NCI-H524 (cell line): ENCODE measurements at places on chromosomes 5 and 9.
A peak's percentile ranks its signal among the peaks of the same experiment; 100 is the strongest.

- DNase-seq, result no peak
Observed at GRCh38 chr9:24912767-24913166, 367.1 kb upstream of the IZUMO3 start.

DNA sequence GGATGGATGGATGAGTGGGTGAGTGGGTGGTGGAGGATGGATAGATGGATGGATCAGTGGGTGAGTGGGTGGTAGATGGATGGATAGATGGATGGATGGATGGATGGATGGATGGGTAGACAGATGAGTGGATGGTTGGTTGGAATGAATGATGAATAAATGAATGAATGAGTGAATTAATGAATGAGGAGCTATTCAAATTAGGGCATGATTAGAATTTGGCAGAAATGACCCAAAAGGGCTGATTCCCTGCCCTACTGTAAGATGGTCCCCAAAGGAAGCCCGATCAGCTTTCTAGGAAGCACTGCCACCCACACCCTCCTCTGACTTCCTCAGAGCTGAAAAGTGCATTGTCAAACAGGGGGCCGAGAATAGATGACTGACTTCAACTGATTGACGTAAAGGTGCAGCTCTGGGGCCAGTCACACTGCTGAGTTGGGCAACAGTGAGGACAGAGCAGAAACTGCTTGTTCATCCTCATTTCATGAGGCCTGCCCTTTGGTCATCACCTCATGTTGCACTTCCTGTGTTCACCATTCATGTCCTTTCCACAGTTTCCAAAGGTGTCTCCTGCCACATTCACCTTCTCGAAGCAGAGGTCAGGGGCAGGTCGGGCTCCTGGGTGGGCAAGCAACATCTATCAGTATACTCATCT, 34.3 kb downstream of the NIPAL4 start:
- DNase-seq, result no peak

DNA sequence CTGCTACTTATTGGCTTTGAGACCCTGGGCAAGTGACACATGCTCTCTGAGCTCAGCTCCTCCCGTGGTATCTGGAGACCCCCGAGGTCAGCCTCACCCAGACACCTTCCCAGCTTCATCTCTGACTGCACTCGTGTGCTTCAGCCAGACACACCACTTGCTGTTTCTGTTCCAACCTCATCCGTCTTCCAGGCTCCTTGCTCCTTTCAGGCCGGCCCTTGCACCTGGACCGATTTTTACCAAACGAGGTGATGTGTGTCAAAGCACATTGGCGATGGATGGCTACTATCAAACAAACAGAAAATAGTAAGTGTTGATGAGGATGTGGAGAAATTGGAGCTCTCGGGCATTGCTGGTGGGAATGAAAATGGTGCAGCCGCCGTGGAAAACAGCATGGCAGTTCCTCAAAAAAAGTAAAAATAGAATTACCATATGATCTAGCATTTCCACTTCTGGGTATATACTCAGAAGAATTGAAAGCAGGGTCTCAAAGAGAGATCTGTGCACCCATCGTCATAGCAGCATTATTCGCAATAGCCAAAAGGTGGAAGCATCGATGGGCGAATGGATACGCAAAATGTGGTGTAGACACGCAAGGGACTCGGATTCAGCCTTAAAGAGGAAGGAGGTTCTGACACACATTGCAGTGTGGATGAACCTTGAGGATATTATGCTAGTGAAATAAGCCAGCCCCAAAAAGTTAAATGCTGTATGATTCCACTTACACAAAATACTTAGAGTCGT, 96.1 kb upstream of the IER5L start:
- no peak for DNase-seq

GRCh38 chr5:92801911-92802310, 779.1 kb downstream of the NR2F1-AS1 start:
- DNase-seq, result peak; percentile 18

GRCh38 chr5:32076699-32077695, 97.1 kb downstream of the GOLPH3 start:
- peak; percentile 56 for DNase-seq

DNA sequence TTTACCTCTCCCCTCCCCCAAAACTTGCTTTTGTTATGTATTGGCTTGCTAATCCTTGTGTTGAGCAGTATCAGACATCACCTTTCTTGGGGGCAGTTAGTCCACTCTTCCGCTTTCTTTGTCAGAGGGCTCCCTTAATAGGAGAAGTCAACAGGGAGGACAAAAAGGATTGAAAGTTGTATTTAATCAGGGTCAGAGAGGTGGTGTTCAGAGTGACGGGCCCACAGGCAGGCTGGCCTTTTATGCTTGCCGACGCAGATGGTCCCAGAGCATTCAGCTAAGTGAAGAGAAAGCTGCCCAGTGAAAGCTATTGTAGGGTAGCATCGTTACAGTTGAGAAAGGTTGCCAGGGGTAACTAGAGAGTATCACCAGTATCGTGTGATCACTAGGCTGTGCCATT, 131.1 kb downstream of the ZCCHC7 start:
- peak; percentile 44 for DNase-seq

GRCh38 chr5:321726-322251, 275 bp downstream of the AHRR start:
- DNase-seq, result no peak

- DNase-seq, result no peak
Observed at GRCh38 chr5:51882647-51883046, 499.4 kb downstream of the ISL1 start.

DNA sequence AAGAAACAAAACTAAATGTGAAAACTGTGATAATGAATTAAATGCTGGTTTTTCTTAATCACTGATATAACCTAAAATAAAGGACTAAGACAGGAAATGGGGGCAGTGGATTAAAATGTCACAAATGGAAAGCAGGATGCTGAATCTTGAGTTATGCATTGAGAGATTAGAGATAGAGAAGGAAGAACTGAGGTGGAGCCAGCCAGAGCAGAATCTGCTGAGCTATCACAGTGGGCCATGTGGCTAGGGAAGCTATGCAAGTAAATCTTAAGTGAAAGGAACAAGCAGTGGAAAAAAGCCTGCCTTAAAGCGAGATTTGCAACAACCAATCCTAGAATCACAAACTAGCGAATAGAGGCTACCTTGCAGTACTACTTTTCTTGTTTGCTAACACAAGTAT, 188.5 kb upstream of the RASA1 start:
- DNase-seq, result no peak

GRCh38 chr5:180120237-180121101, 48.9 kb upstream of the RNF130 start:
- DNase-seq, result no peak

DNA sequence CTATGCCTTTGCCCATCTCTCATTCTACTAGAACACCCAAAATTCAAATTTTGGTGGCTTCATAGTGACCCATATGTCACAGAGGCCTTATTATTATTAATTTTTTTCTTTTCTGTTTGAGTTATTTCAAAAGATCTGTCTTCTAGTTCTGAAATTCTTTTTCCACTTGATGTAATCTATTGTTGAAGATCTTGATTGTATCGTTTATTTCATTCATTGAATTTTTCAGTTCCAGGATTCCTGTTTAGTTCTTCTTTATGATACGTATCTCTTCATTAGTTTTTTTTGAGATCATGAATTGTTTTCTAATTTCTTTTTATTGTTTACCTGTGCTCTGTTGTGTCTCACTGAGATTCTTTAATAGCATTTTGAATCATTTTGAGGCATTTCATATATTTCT, 24.6 kb upstream of the APBA1 start:
- no peak for DNase-seq

DNA sequence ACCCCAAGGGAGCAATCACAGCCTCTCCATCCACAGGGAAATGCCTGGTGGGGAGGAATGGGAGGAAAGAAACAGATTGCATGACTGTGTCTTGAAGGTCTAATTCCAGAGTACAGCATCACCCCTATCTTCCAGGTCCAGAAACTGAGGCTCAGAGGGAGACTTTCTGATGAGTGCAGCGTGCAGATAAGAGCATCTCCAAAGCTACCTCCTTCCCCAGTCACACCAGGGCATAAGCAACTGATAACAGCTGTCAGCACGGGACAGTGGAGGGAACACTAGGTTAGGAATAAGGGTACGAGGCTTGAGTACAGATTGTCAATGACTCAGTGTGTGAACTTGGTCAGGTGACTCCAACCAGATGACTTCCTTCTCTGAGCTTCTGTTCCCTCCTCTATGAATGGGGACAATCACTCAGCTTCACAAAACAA, 126.9 kb downstream of the KCNIP1 start:
- peak; percentile 13 for DNase-seq

DNA sequence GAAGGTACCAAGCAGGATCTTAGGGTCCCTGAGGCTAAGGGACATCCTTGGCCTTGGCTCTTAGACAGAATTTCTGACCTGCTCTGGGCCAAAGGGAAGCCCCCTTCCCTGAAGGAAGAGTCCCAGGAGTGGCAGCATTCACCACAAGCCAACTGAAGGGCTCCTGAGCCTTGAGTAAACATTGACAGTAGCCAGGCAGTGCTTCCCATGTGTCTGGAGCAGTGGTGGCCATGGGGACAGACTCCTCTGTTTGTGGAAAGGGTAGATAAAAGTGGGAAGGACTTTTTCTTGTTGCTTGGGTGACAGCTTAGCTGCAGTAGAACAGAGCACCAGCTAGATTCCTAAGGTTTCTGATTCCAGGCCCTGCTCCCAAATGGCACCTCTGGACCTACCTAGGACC, 61.4 kb upstream of the VLDLR start:
- DNase-seq, result no peak

DNA sequence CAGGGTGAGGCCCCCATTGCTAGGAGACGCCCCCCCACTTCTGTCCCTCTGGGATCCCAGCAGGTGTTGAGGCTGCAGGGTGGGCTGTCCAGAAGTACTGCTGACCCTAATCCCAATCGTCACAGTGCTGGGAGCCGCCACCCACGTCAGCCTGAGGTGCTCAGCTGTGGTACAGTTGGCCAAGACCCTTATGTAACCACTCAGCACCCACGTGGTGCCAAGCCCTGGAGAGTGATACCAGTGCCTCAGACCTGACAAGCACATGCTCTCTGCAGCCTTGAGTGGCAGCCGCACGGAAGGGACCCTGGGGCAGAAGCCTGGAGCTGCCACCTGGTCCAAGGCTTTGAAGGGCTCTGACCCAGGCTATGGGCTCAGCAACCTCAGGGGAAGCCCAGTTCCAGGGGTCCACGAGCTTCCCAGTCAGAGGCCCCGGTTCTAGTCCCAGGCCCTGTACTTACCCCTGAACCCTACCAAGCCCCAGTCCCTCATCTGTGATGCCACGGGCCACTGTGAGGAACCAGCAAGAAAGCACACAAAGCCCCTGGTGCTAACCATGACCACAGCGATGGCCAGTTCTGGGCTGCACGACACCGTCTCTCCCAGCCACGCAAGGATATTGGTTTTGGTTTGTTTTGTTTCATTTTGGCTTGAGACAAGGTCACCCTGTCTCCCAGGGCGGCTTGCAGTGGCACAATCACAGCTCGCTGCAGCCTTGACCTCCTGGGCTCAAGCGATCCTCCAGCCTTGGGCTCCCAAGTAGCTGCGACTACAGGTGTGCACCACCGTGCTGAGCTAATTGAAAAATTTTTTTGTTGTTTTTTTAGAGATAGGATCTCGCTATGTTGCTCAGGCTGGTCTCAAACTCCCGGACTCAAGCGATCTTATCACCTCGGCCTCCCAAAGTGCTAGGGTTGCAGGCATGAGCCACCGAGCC, 50.7 kb downstream of the DBH start:
- DNase-seq, result peak; percentile 98

DNA sequence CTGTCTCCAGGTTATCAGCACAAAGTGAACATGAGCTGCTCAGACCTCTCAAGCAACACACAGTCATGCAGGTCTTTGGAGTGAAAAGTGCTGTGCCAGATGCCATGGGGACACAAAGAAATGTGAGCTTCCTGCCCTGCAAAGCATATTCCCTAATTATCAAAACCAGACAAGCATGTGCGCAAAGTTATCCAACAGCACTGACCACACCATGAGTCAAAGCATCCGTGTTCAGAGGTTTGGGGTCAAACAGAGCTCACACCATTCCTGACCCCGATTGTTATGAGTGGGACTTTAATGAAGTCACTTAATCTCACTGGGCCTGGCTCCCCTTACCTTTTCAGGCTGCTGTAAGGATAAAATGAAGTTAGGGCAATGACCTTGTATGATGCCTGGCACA, 138.5 kb downstream of the SLIT3 start:
- DNase-seq, result no peak

- DNase-seq, result no peak
Observed at GRCh38 chr5:89733772-89734171, 675.8 kb downstream of the CETN3 start.

- DNase-seq, result no peak
Observed at GRCh38 chr9:5643005-5643624, 14.2 kb downstream of the RIC1 start.

DNA sequence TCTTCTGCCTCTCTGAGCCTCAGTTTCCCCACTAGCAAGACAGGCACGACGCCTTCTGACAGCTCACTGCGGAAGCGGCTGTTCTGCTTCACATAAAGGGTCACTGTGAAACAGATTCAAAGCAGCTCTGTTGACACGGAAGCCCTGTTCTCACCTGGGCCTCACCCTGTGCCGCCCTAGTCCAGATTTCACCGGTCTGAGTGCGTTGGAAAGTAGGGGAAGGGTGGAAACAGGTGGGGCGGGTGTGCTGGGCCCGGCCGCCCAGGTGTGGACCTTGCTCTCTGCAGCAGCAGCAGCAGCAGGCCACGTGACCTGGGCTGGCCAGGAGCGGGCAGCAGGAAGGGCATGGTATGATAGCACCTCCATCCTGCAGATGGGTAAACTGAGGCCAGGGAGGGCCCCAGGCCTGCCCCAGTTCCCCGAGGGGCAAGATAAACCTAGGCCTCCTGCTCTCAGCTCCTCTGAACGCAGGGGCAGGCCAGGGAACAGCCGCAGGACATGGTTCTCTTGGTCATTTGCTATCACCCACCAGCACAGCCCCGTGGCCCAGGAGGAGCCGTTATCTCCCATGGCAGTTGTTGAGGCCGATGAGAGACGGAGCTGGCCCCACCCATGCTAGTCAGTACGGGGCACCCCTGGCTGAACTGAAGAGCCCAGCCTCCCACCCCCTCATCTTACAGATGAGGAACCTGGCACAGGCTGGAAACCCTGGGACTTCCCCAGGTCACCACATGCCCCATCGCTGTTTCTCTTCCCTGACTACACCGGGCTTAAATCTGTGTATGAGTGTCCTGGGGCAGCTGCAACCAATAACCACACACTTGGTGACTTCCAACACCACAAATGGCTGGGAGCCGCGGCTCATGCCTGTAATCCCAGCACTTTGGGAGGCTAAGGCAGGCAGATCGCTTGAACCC, 12.1 kb downstream of the PTGES2 start:
- DNase-seq, result no peak

DNA sequence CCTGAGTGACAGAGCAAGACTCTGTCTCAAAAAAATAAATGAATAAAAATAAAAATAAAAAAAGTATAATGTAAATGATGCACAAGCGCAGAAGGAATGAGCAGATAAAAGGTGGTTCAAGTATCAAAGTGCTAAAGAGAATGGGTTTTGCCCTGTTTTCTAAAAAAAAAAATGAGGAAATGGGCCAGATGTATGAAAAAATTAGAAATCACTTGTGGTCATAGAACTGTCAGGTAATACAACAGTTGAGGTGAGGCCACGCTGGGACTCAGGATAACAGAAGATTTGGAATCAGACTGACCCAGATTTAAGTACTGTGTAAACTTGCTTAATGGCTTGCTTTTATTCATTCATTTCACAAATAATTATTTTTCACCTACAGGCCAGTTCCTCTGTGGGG, 69.8 kb downstream of the MAPKAP1 start:
- no peak for DNase-seq

- no peak for DNase-seq
Observed at GRCh38 chr5:5721881-5722280, 299.4 kb downstream of the ICE1 start.
